ENCODE measurements at places on chromosomes 2 and 18. TPM values are rescaled to one million over a fixed set of nuclear protein-coding genes. Genes with fewer than 3 reads are reported as not detected.

MARCO gene
- 5.3 TPM for total RNA-seq

DNA sequence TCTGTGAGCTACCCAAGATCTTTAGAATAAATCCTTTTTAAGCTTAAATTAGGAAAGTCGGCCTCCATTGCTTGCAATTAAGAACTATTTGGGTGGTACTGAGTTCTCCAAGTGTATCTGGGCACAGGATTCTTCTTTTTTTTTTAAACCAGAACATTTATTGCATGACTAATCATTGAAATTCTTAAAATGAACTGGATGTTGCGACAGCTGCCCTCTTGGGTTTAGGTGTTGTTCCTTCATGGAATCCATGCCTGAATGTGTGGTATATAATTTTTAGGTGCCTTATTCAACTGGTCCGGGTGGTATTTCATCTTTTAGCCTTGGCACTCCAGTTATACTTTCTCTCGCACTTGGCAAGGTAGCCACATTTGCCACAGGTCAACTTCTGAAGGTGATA lies 14.5 kb upstream of the KCNK3 start:
- H3K27ac ChIP-seq = no peak overlapping the region
- H3K4me1 ChIP-seq = no peaks in the 10 kb centered on the region
- H3K36me3 ChIP-seq = no peaks in the 10 kb centered on the region
- H3K27me3 ChIP-seq = no peaks in the 10 kb centered on the region

- no peak overlapping the region for H3K4me3 ChIP-seq
- H3K4me1 ChIP-seq = no peaks in the 10 kb centered on the region
- no peaks in the 10 kb centered on the region for H3K27me3 ChIP-seq
- H3K36me3 ChIP-seq = no peaks in the 10 kb centered on the region
Observed at GRCh38 chr2:99852956-99853355, 289.4 kb downstream of the AFF3 start.

KCNE4 gene
- total RNA-seq = 1.7 TPM

GRCh38 chr2:67625178-67625577 lies 228.0 kb downstream of the ETAA1 start:
- no peak for DNase-seq
- H3K36me3 ChIP-seq = no peaks in the 10 kb centered on the region
- H3K4me1 ChIP-seq = no peaks in the 10 kb centered on the region
- H3K27ac ChIP-seq = no peak overlapping the region
- H3K27me3 ChIP-seq = peaks cover 3% of the 10 kb centered on the region
- no peak overlapping the region for H3K4me3 ChIP-seq

DNA sequence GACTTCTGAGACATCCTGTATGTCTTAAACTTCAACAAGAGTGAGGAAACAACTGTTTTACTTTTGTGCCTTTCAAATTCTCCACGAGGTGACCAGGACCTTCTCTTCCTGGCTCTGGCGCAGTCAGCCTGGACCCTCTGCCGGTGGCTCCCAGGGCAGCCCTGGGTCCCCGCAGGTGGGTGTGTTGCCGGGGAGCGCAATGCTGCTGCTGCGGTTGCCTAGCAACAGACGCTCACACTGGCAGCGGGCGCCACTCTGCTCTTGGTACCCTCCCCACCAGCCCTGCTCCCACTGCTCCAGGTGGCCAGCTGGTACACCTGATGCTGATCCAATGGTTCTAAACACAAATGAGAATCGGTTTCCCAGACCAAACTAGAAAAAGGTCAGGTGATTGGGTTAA lies 58.7 kb downstream of the GNAL start:
- no peaks in the 10 kb centered on the region for H3K4me1 ChIP-seq
- DNase-seq = no peak
- H3K4me3 ChIP-seq = no peak overlapping the region
- H3K27me3 ChIP-seq = peaks cover 34% of the 10 kb centered on the region
- H3K36me3 ChIP-seq = no peaks in the 10 kb centered on the region

FRZB gene
- total RNA-seq = 2.4 TPM

CD226 gene
- 0.24 TPM for total RNA-seq

DQX1 gene
- not detected for total RNA-seq

GRCh38 chr18:13375302-13376255 lies 157.0 kb downstream of the LDLRAD4 start:
- peaks cover 51% of the 10 kb centered on the region for H3K4me1 ChIP-seq
- H3K27ac ChIP-seq = peak overlapping the region; percentile 70
- peak; percentile 84 for DNase-seq
- no peak overlapping the region for H3K4me3 ChIP-seq
- H3K27me3 ChIP-seq = no peaks in the 10 kb centered on the region
- H3K36me3 ChIP-seq = no peaks in the 10 kb centered on the region

MEP1B gene
- total RNA-seq = 0.38 TPM

GRCh38 chr18:2655954-2656236 lies 369 bp downstream of the SMCHD1 start:
- H3K4me1 ChIP-seq = peaks cover 22% of the 10 kb centered on the region
- H3K27ac ChIP-seq = peak overlapping the region; percentile 96
- peak overlapping the region; percentile 90 for H3K4me3 ChIP-seq
- no peaks in the 10 kb centered on the region for H3K27me3 ChIP-seq
- no peaks in the 10 kb centered on the region for H3K36me3 ChIP-seq

DNA sequence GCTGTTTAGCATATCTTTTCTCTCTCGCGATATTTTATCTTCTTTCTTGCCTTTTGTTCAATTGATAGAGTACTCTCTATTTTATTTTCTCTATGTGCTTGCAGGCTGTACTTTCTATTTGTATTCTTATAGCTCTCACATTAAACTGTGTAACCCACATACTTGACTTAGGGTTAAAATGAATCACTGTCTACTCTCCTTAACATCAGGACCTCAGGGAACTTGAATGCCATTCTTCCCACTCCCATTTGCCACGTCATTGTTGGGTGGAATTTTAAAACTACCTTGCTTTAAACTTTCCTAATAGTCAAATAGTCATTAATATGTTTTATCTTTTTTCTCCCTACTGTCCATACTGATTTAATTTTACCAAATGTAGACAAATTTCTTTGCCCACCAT lies 269.7 kb downstream of the ALPK2 start:
- no peaks in the 10 kb centered on the region for H3K27me3 ChIP-seq
- H3K4me3 ChIP-seq = no peak overlapping the region
- peaks cover 58% of the 10 kb centered on the region for H3K36me3 ChIP-seq
- H3K27ac ChIP-seq = no peak overlapping the region

RETREG2 gene
- total RNA-seq = 38.1 TPM

- no peak for DNase-seq
- no peaks in the 10 kb centered on the region for H3K4me1 ChIP-seq
- H3K27me3 ChIP-seq = no peaks in the 10 kb centered on the region
- no peaks in the 10 kb centered on the region for H3K36me3 ChIP-seq
Observed at GRCh38 chr2:60159519-60159918, 393.9 kb downstream of the BCL11A start.

GRCh38 chr2:209942426-209942825 lies 60.0 kb upstream of the RPE start:
- no peak overlapping the region for H3K4me3 ChIP-seq
- H3K27ac ChIP-seq = no peak overlapping the region
- no peaks in the 10 kb centered on the region for H3K27me3 ChIP-seq

DNA sequence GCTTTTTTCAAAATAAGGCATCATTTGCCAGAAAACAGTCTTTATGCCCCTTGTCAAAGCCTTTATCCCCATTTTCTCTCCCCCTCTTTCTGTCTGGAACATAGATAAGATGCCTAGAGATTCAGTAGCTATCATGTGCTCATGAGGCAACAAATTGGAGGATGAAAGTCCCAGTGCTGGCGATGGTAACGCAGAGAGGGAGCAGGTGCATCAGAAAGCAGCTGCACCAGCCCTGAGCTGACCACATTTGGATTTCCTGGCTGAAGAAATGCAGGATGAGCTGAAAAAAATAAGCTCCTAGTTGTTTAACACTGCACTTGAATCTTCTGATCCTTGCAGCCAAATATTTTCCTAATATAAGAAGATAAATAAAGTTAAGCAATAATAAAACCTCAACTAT lies 48.0 kb downstream of the LOXHD1 start:
- no peaks in the 10 kb centered on the region for H3K4me1 ChIP-seq
- no peaks in the 10 kb centered on the region for H3K36me3 ChIP-seq
- H3K27me3 ChIP-seq = no peaks in the 10 kb centered on the region
- no peak overlapping the region for H3K4me3 ChIP-seq
- DNase-seq = no peak

DNA sequence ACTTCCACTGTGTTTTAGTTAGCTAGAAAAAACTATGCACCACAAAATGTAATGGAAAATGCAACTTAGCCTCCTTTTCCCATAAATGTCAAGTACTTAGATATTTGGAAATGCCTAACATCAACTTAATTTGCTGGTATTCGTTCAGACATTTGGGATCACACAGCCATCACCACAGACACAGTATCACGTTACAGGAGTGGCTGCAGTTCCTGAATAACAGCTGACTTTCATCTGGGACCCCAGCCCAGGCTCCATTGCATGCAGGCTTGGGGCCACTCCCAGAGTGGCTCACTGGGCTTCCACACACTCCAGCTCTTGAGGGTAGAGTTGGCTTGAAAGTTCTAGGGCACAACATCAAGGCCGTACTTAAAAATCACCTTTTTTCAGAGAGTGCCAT lies 9.3 kb downstream of the TMEM182 start:
- H3K27me3 ChIP-seq = no peaks in the 10 kb centered on the region
- peak overlapping the region; percentile 89 for H3K27ac ChIP-seq
- peaks cover 53% of the 10 kb centered on the region for H3K4me1 ChIP-seq
- DNase-seq = peak; percentile 19

TTR gene
- total RNA-seq = not detected

DNA sequence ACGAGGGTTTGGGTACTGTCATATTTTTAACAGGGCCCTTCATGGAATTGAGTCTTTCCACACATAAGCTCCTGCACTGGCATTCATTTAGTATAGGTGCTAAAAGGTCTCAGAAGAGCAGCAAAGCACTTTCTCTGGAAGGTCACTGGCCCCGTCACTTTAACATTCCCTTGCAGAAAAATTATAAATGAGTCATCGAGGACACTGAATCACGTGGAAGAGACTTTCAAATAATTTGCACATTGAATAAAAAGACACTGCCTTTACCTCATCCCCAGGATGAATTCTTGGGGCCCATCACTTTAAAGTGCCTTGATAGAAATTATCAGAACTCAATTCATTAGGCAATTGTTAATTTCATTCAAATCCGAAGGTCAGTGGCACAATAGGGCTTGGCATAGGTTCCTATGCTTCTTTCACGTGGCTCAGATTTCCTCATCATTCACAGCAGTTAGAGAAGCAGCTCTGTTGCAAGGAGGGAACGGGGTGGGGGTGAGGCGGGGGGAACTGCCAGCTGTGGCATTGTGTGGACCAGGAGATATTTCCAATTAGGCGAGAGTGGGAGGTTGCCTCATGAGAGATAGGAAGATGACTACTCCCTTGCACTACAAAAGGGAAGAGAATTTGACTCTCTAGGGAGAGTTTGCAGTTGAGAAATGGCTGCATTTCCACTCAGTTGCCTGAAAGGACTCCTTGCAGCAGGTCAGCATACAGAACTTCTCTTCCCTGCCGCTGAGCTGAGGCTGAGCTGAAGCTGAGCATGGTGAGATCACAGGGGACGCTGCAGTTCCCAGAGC lies 86.3 kb upstream of the NPAS2 start:
- peak; percentile 74 for DNase-seq
- H3K4me1 ChIP-seq = peaks cover 4% of the 10 kb centered on the region
- no peak overlapping the region for H3K4me3 ChIP-seq
- H3K27ac ChIP-seq = no peak overlapping the region
- no peaks in the 10 kb centered on the region for H3K27me3 ChIP-seq
- H3K36me3 ChIP-seq = no peaks in the 10 kb centered on the region

SP5 gene
- total RNA-seq = 0.11 TPM

OTOS gene
- not detected for total RNA-seq

DNA sequence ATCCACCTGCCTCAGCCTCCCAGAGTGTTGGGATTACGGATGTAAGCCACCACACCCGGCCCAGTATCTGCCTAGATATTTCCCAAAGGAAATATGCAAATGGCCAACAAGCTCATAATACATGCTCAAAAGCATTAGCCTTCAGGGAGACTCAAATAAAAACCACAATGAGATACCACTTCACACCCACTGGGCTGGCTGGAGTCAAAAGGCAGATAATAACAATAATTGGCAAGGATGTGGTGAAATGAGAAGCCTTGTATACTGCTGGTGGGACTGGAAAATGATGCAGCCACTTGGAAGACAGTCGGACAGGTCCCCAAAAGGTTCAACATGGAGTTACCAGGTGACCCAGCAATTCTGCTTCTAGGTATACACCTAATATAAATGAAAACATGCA lies 20.5 kb upstream of the ZNF516 start:
- no peak overlapping the region for H3K4me3 ChIP-seq
- H3K4me1 ChIP-seq = no peaks in the 10 kb centered on the region
- H3K36me3 ChIP-seq = no peaks in the 10 kb centered on the region
- no peak for DNase-seq
- H3K27me3 ChIP-seq = no peaks in the 10 kb centered on the region

SERPINB4 gene
- not detected for total RNA-seq

GRCh38 chr2:26491563-26492167 lies 13.7 kb upstream of the OTOF start:
- H3K27me3 ChIP-seq = no peaks in the 10 kb centered on the region
- H3K4me3 ChIP-seq = no peak overlapping the region
- H3K4me1 ChIP-seq = peaks cover 4% of the 10 kb centered on the region
- H3K36me3 ChIP-seq = no peaks in the 10 kb centered on the region
- DNase-seq = no peak

GRCh38 chr2:10963155-10963554 lies 51.4 kb downstream of the KCNF1 start:
- H3K27me3 ChIP-seq = peaks cover 5% of the 10 kb centered on the region
- no peak overlapping the region for H3K27ac ChIP-seq
- no peak for DNase-seq
- no peak overlapping the region for H3K4me3 ChIP-seq
- H3K4me1 ChIP-seq = peaks cover 6% of the 10 kb centered on the region
- no peaks in the 10 kb centered on the region for H3K36me3 ChIP-seq

GRCh38 chr2:174760845-174761473 lies 3.3 kb downstream of the CHRNA1 start:
- H3K36me3 ChIP-seq = peaks cover 46% of the 10 kb centered on the region
- DNase-seq = no peak
- H3K4me1 ChIP-seq = peaks cover 31% of the 10 kb centered on the region
- no peaks in the 10 kb centered on the region for H3K27me3 ChIP-seq
- H3K27ac ChIP-seq = peak overlapping the region; percentile 87

ERFE gene
- 18.2 TPM for total RNA-seq

GRCh38 chr2:133660510-133660909 lies 92.2 kb upstream of the NCKAP5 start:
- no peak overlapping the region for H3K4me3 ChIP-seq
- DNase-seq = no peak
- H3K27ac ChIP-seq = no peak overlapping the region
- no peaks in the 10 kb centered on the region for H3K27me3 ChIP-seq
- no peaks in the 10 kb centered on the region for H3K36me3 ChIP-seq

FZD7 gene
- total RNA-seq = 32.1 TPM

GRCh38 chr18:26004832-26005231 lies 85.6 kb downstream of the SS18 start:
- no peak overlapping the region for H3K27ac ChIP-seq
- no peak for DNase-seq
- H3K36me3 ChIP-seq = no peaks in the 10 kb centered on the region
- H3K4me3 ChIP-seq = no peak overlapping the region
- no peaks in the 10 kb centered on the region for H3K4me1 ChIP-seq
- H3K27me3 ChIP-seq = no peaks in the 10 kb centered on the region

GRCh38 chr2:110950281-110950680 lies 170.4 kb upstream of the BCL2L11 start:
- DNase-seq = no peak
- H3K36me3 ChIP-seq = no peaks in the 10 kb centered on the region
- peaks cover 22% of the 10 kb centered on the region for H3K4me1 ChIP-seq
- H3K4me3 ChIP-seq = no peak overlapping the region
